Stomach (tissue), 19 donors: ENCODE measurements at places on chromosomes 2 and 18. TPM values are rescaled to one million over a fixed set of nuclear protein-coding genes. Genes with fewer than 3 reads are reported as not detected.
A peak's percentile ranks its signal among the peaks of the same experiment; 100 is the strongest.

DNA sequence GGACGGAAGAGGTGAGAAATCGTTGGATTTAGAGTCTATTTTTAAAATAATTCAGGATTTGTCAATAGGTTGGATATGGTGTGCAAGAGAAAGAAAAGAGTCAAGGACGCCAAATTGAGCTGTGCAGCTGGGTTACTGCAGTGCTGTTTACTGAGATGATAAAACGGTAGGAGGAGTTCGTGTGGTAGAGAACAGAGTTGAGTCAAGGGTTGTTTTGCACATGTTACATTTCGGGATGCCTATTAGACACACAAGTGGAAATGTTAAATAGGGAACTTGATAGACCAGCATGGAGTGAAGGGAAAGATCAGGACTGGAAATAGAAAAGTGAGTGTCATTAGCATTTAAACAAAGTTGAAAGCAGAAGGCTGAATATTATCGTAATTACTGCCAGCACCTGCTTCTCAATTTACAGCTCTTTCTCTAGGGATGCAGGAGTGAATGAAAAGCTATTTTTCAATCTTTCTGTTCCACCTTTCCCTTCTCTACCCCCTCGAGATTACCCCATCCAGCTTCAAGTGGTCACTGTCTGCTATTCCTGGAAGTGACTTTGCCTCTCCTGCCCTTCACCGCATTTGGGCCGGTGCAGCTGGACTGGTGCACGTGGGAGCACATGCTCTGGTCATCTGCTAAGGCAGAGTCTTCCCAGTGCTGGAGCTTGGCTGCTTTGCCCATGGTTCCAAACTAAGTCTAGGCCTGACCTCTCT, 30.3 kb downstream of the GPR75 start:
- H3K27ac ChIP-seq, result no peak overlapping the region
- no peaks in the 10 kb centered on the region for H3K4me1 ChIP-seq
- H3K27me3 ChIP-seq, result no peaks in the 10 kb centered on the region
- no peak for DNase-seq

DNA sequence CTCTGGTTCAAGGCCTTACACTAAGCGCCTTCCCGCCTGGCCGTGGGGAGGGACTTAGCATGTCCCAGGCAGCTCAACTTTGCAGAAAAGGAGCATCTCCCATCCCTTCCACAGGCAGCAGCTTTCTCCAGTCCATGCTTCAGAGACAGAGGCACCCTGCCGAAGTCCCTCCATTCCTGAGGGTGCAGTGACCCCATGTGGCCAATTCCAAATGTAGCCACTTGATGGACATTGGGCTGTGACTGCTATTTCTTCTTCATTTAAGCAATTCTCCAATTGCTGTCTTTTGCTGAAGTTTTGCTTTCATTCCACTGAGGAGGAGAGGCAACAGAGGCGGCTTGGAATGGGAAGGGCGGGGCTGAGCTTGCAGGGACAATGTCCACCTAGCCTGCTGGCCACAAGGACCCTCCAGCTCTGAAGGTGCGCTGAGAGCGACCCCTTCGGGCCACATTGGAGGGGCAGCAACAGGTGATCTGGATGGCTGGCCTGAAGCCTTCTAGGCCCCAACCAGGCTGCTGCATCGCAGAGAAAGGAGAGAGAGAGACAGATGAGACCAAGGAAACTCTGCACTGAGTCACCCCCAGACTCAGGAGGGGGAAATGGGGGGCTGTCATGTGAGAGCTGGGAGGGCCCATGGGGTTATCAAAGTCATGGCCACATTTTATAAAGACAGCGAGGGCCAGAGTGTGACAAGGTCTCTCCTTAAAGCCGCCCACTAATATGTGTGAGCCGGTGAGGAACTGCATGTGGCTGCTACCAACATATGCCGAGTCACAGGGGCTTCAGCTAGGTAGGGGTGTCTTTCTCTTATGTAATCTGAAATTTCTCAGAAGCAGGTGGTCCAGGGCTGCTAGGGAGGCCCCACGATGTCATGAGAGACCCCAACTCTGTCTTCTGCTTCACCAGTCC, 61.3 kb downstream of the LONRF2 start:
- H3K4me3 ChIP-seq, result no peak overlapping the region
- peak; percentile 60 for DNase-seq
- no peak overlapping the region for H3K27ac ChIP-seq
- no peaks in the 10 kb centered on the region for H3K36me3 ChIP-seq

DNA sequence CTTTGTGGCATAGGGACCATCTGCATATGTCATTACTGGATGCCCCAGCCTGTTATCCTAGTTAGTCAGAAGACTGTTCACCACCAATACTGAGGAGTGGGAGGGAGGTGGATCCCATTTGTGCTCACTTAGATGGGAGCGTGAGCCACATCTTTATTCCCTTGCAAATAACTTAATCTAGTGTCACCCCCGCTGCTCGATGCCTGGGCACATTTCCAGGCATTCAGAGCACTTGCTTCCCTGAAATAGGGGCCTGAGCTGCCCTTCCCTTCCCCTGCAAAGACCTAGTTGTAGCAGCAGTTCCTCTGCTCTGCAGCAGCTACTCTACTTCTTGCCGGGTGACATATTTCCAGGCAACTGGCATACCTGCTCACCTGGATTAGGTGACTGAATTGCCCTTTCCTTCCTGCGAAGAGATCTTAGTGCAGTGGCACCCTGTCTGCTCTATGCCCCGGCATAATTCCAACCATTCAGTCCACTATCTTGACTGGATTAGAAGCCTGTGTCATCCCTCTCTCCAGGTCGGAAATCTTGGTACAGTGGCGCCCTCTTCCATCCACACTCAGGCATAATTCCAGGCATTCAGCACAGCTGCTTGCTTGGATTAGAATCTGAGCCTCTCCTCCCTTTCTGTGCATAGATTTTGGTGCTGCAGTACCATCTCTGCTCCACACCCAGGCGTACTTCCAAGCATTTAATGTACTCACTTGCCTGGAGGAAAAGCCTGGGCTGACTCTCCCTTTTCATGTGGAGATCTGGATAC, 1389.1 kb upstream of the TMEFF2 start:
- no peak overlapping the region for H3K4me3 ChIP-seq
- no peak for DNase-seq
- no peaks in the 10 kb centered on the region for H3K36me3 ChIP-seq
- H3K4me1 ChIP-seq, result no peaks in the 10 kb centered on the region
- no peaks in the 10 kb centered on the region for H3K27me3 ChIP-seq
- no peak overlapping the region for H3K27ac ChIP-seq

GRCh38 chr2:118322406-118322805, 234.1 kb downstream of the INSIG2 start:
- H3K27me3 ChIP-seq, result no peaks in the 10 kb centered on the region
- H3K27ac ChIP-seq, result no peak overlapping the region
- no peaks in the 10 kb centered on the region for H3K4me1 ChIP-seq
- no peak overlapping the region for H3K4me3 ChIP-seq
- no peaks in the 10 kb centered on the region for H3K36me3 ChIP-seq

GRCh38 chr2:236376566-236377244, 112.5 kb upstream of the ASB18 start:
- H3K27me3 ChIP-seq, result no peaks in the 10 kb centered on the region
- no peak overlapping the region for H3K4me3 ChIP-seq
- no peaks in the 10 kb centered on the region for H3K36me3 ChIP-seq
- no peaks in the 10 kb centered on the region for H3K4me1 ChIP-seq
- DNase-seq, result peak; percentile 50

SPIRE1 gene
- 6.9 TPM for polyA plus RNA-seq

EML4 gene
- polyA plus RNA-seq, result 10.5 TPM
